ENCODE measurements at places on chromosomes 7 and 10. TPM values are rescaled to one million over a fixed set of nuclear protein-coding genes. Genes with fewer than 3 reads are reported as not detected.

The HABP2 gene
- 0.09 TPM for total RNA-seq

The C10orf67 gene
- total RNA-seq: under 0.01 TPM

The EIF4EBP2 gene
- total RNA-seq: 25.1 TPM

The TRPV5 gene
- not detected for total RNA-seq

The PAX4 gene
- total RNA-seq: not detected

The ZP3 gene
- 2.8 TPM for total RNA-seq

The STAG3 gene
- 0.60 TPM for total RNA-seq

The MRC1 gene
- total RNA-seq: 201 TPM

The CLEC2L gene
- not detected for total RNA-seq

The NRP1 gene
- total RNA-seq: 15.7 TPM

The FLNC gene
- total RNA-seq: 98.2 TPM

The HK1 gene
- 77.8 TPM for total RNA-seq

The ZNF727 gene
- total RNA-seq: 0.26 TPM

The FXYD4 gene
- not detected for total RNA-seq

The PAPOLB gene
- total RNA-seq: 0.11 TPM

The CALCR gene
- not detected for total RNA-seq

The GNAT3 gene
- not detected for total RNA-seq

The COL17A1 gene
- under 0.01 TPM for total RNA-seq

The CYP26A1 gene
- total RNA-seq: 1.6 TPM

The TMEM176B gene
- total RNA-seq: not detected

The C10orf62 gene
- total RNA-seq: not detected

The CEP41 gene
- total RNA-seq: 4.1 TPM

The PNLIPRP1 gene
- not detected for total RNA-seq

The KAZALD1 gene
- 0.54 TPM for total RNA-seq

The LIPF gene
- not detected for total RNA-seq

The PNLIPRP3 gene
- not detected for total RNA-seq

The ACSL5 gene
- total RNA-seq: 59.6 TPM

The TAF3 gene
- 0.87 TPM for total RNA-seq

The AQP1 gene
- total RNA-seq: 2.5 TPM

The PKD1L1 gene
- 0.11 TPM for total RNA-seq

The KLF14 gene
- not detected for total RNA-seq

The SAMD9L gene
- total RNA-seq: 8.2 TPM

The GOLGA7B gene
- 0.11 TPM for total RNA-seq

The MAT1A gene
- total RNA-seq: not detected

The UFSP1 gene
- total RNA-seq: 3.1 TPM

Data from dermis lymphatic vessel endothelial cell (primary cell).